Memory B cell (primary cell): ENCODE measurements at places on chromosomes 4 and X.

- DNase-seq: no peak
Observed at GRCh38 chr4:183356931-183357675, 34.9 kb upstream of the CLDN24 start.

- no peak for DNase-seq
Observed at GRCh38 chr4:80077639-80078038, 4.6 kb upstream of the ANTXR2 start.

DNA sequence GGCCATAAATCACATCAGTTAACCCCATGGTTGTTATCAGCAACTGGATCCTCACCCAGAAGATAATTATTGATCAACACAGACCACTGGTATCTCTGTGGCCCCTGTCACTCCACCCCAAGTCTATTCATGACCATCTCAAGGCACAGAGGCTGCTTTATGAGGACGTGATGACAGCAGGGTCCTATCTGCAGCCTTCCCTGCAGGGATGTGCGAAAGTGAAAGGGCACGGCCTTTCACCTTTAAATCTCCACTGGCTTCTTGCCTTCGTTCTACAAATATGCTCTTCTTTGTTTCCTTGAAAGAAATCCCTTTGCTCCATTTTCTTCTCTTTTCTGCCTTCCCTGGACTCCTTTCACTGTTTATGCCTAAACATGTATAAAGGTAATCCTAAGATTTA lies 170.6 kb upstream of the EDNRA start:
- no peak for DNase-seq

- no peak for DNase-seq
Observed at GRCh38 chr4:13866881-13867280, 239.4 kb upstream of the BOD1L1 start.

GRCh38 chr4:70533211-70533610 lies 14.8 kb downstream of the AMTN start:
- no peak for DNase-seq

GRCh38 chr4:52298444-52298843 lies 247.3 kb downstream of the SPATA18 start:
- DNase-seq: no peak

GRCh38 chr4:93289831-93290230 lies 538.7 kb upstream of the ATOH1 start:
- no peak for DNase-seq

GRCh38 chrX:16310326-16310725 lies 143.0 kb downstream of the MAGEB17 start:
- DNase-seq: no peak

DNA sequence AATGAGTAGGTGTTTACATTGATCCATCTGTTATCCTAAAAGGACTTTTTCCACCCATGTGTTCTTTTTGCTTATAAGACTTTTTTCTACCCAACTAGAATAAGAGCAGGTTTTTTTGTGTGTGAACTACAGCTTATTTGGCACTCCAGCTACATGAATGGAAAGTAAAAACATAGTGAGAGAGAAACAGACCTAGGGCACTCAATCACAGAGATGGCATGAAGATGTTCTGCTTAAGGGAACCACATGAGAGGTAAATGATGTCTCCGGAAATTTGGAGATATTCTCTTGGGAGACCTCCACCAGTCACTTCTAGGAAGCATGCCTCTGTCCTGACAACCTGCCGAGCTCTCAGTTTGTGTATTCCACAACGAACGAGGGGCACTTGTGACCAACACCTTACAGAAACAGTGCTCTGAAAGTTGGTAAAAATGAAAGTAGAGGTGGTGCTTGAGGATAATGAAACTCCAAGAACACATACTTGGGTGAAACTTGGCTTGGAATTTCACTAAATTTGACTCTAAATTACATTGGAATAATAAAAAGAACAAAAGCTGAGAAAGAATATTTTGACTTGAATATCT lies 788.4 kb upstream of the GALNTL6 start:
- no peak for DNase-seq

- DNase-seq: no peak
Observed at GRCh38 chr4:145587088-145587754, 32.0 kb upstream of the MMAA start.

- no peak for DNase-seq
Observed at GRCh38 chrX:77442728-77443127, 4.5 kb upstream of the FGF16 start.

DNA sequence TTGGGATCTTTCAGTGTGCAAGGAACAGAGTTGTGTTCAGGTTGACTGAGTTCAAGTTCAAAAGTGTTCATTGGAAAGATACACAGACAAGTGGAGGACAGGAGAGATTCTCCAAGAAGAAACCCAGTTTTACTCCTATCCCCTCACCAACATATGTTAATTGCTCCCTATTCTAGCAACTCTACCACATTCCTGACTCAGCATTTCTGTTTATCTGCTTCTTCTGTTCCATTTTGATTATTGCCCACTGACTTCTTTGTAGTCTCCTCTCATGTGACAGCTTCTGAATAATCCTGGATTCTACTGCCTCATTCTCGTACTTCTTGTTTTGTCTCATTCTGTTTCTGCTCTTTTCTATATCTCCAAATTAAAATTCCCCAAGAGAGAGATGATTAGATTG lies 15.8 kb upstream of the SPANXC start:
- DNase-seq: no peak

DNA sequence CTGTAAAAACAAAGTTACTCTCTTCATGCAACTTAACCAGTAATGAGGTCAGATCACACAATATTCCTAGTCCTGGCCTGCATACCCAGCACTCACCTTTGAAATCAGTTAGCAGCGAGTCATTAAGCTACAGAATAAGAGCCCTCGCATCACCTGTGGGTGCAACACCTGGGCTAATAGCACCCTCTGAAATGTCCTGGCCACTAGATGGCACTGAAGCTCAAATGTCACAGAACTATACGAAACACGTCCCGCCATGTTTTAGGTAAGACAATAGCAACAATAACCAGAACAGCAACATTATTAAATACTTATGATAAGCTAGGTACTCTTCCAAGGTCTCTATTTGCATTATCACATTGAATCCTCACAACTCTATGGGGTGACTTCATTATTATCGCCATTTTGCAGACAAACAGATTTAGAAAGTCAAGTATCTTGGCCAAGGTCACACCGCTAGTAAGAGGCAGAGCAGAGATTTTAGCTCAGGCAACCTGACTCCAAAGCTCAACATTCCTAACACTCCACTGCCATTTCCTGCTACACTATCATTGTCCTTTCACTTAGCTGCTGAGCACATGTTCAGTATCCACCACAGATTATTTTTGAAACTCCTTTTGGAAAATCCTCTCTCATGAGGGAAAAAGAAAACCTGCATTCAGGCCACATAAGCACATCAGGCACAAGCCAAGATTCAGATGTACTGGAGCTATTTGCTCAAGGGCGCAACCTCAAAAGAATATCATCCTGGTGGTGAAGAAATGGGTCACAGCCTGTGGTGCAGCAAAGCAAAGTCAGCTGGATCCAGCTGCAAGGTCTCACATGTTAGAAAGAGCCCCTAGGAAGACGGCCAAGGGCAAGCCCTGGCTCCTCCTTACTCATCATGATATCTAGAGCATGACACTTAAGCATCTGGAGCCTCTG lies 59.5 kb upstream of the KDR start:
- no peak for DNase-seq

- DNase-seq: no peak
Observed at GRCh38 chr4:40200875-40201801, 4.3 kb downstream of the RHOH start.

DNA sequence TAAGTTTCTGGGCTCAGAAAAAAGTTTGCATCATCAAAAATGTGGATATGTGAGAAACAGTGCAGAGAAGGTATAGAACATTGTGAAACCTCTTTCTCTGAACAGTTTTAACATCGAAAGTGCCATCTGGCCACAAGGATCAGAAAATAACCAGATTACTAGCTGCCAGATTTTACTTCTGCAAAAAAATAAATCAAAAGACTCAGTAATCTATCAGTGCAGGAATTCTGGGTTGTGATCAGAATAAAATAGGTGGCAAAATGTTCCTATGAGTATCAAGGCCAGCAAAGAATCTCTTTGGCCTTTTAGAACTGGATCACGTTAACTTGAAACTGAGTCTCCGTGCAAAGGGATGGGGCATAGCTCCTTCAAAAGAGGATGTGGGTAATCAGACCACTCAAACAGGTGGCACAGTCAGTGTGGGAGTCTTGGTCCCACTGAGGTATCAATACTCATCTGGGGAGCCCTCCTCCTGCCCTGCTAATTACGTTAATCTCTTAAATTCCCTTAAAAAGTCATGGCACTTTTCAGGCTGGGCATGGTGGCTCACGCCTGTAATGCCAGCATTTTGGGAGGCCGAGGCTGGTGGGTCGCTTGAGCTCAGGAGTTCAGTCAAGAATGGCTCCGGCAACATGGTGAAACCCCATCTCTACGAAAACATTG lies 26.7 kb upstream of the RBM47 start:
- DNase-seq: peak; percentile 25

- no peak for DNase-seq
Observed at GRCh38 chrX:41145920-41146608, 60.8 kb downstream of the USP9X start.

GRCh38 chr4:145552181-145552822 lies 66.9 kb upstream of the MMAA start:
- no peak for DNase-seq

GRCh38 chrX:155612312-155613224 lies at the start of gene TMLHE:
TSS of gene TMLHE (minus strand) at chrX:155612952. CDS start at chrX:155545276, 67,676 bp downstream.
- DNase-seq: peak; percentile 15

DNA sequence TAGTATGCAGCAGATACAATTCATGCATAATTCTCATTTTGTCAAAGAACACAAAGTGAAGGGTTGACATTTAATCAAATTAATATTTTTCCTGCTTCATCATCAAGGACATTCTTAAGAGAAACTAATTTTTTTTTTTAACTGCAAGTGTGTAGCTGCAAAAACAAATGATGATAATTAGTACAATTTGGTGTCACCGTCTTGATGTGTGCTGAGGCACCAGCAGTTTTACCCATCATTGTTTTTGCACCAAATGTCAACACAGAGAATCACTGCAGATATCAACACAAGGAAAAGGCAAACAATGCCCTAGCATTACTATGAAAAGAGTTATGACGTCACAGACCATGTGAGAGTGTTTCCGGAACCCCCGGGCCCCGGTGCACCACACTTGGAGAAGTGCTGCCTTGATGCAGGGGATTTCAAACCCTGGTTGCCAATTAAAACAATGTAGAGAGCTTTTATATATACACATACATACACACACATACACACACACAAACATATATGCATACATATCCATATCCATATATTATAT lies 55.9 kb downstream of the AGA start:
- no peak for DNase-seq

- DNase-seq: no peak
Observed at GRCh38 chrX:24728530-24728929, 34.8 kb downstream of the POLA1 start.

DNA sequence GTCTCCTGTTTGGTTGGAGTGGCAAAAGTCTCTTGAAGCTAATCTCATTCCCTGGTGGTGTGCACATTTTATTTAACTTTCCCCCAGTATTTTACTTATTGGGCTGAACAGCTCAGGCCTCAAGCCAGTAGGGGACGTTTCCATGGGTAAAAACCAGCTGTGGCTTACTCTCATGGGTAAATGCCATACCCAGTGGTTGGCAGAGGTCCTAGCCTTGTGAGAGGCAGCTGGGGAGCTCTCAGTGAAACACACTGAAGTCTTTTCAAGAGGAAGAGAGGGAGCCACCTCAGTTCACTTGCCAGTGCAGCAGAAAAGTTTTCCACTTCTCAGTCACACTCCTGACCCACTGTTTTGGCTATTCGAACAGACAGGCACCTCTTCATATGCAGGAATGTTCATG lies 1964.2 kb downstream of the ARAP2 start:
- no peak for DNase-seq

GRCh38 chrX:12497832-12498591 lies 293.2 kb upstream of the PRPS2 start:
- no peak for DNase-seq

DNA sequence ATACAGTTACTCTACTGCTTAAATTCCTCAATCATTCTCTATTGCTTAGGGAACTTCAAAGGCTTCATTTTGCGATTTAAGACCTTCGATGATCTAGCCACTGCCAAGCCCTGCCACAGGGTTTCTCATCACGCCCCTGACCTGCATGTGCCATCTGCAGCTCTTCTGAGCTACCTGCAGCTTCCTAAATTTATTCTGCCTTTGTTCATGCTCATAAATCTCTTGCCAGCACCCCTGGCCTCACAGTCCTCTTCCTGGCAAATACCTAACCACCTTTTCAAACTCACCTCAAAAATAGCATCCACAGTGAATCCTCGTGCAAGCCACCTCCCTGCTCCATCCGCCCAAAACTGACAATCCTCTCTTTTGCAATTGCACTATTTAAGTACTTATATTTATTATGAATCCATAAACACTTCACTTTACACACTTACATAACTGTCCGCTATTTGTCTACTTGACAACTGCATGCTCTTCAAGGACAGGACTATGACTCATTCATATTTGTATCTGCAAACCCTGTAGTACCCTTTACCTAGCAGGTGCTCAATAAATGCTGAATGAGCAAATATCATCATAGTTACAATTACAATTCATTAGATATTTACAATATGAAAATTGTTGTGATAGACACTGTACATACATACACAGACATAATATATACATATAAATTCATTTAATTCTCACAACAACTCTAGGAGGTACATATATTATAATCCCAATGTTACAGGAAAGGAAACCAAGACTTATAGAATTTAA lies 280.0 kb upstream of the RASGEF1B start:
- DNase-seq: no peak
